ENCODE measurements at places on chromosomes 12 and 14. TPM values are rescaled to one million over a fixed set of nuclear protein-coding genes. Genes with fewer than 3 reads are reported as not detected.

GDF11 gene
- 0.59 TPM for total RNA-seq

DNA sequence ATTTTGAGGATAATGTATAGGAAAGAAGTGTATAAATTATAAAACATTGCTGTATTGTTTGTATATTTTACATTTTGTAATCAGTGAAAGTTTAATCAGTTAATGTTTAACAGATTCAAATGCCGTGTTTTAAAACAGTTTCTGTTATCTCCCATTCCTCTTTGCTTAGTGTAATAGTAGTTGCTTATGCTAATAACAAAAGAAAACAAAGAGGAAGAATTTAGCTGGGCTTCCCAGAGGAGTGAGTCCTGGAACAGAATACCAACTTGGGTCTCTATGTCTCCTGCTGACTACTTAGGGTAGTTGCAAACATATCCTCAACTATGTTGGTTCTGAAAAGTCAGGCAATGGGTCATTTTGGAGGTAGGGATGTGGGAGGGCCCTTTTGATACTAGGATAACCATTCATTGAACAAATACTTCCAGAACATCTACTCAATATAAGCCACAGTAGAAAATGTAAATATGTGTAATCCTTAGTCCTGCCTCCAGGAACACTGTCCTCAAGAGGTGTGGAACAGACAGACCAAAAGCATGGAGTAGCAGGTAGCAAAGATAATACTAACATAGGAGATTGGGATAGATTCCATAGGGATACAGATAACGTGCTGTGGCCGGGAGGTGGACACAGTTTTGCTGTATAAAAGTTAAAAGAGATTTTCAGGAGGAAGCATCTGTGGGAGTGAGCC, 36.1 kb upstream of the EVL start:
- DNase-seq: no peak

DNA sequence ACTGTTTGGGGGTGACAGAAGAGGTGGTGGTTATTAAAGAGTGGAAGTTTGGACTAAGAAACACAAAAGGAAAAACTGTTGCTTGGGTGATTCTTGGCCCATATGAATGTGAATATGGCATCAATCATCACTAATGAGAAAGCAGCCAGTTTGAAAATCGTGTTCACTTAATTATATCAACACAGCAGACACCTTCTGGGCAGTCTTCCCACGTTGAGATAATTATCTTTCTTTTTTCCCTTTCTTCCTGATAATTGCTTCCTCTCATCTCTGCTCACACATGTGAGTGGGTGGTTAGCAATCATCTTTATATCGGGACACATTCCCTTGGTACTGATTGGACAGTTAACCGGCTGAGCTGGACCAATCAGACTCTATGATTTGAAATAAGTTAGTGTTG, 539.7 kb downstream of the AACS start:
- no peak for DNase-seq

SLC25A47 gene
- total RNA-seq: not detected

GRCh38 chr12:57139796-57140649, 7.4 kb downstream of the LRP1-AS start:
- no peak for DNase-seq
